ENCODE measurements at places on chromosomes 11 and 22.

DNA sequence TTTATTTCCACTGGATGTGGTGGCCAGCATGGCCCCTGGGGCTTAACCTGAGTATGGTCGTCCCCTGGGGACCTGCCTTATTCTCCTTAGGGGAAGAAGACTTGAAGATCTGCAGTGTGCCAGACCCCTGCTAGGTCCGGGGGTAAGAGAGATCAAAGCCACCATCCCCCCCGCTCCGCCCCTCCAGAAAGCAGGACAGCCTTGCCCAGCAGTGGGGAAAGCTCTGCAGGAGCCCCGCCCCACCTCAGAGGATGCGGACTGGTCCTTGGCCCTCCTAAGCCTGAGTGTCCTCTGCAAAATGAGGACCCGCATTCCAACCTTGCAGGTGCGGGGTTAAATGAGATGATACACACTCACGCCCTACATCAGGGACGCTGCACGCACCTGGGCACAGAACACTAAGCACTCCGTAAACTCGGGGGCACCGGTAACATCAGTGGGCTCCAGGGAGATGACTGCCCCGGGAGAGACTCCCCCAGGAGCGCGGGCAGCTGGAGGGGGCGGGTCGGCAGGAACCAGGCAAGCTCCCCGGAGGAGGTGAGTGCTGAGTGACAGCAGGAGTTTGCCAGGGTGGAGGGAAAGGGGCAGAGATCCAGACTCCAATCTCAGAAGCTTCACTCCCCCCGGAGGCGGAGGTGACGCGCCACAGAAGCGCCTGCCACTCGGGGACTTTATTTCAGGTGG, 564 bp upstream of the ANO1 start:
- no peak for DNase-seq

DNA sequence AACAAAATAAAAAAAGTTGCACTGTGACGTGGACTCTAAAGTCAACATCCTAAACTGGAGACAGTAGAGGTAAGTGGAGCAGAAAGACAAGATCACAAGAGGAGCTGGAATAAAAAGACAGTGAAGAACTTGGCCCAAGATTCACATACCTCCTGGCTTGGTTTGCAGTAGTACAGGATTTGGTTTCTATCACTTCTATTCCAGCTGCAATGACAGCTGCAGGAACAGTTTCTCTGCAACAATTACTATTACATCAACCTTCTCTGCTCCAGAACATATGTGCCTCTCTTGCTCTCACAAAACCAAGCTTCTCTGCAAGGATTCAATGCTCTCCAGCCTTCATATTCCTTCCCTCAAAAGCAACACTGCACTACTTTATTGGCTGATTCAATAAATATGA, 7.8 kb upstream of the KDM2A start:
- DNase-seq = no peak

GRCh38 chr11:2885017-2885677, 428 bp downstream of the CDKN1C start:
- peak; percentile 66 for DNase-seq

- DNase-seq = no peak
These were observed 43.6 kb upstream of the LINC01488 start for GRCh38 chr11:69437876-69438205.

- no peak for DNase-seq
These were observed 25.3 kb upstream of the CSNK2A3 start for GRCh38 chr11:11378184-11378940.

DNA sequence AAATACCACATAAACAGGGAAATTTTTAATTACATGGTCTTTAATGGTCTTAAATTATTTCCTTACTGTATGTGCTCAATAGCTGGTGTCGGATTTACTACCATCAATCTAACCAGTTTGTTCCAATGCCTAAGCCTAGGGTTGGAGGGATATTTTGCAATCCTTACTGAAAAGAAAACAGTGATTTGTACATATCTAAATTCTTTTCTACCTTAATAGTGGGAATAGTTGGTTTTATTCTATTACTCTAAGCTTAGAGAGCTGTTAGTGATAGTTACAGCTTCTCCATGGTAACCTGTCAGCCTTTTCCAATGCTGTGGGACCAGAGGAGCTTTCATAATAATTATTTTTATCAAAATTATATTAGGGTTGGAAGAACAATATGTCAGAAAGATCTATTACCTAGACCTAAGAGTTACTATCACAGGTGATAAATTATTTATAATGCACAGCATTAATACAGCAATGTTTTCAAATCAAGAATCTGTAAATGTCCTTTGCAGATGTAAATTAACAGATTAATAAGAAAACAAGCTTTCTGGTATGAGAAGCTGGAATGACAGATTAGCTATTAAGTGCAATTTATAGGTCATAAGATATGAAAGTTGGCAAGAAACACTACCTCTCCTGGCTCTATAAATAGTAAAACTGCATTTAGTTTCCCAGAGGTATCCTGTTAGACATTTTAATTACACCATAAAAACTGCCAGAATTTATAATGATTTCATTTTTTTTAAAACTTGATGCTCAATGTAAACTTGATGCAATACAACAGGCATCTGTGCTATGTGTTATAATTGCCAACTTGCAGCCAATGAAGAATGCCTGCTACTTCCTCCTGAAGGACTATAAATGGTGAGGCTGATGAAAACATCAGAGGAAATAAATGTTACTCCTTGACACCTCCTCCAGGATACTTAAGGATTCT, 262.0 kb upstream of the PITPNB start:
- DNase-seq = no peak

DNA sequence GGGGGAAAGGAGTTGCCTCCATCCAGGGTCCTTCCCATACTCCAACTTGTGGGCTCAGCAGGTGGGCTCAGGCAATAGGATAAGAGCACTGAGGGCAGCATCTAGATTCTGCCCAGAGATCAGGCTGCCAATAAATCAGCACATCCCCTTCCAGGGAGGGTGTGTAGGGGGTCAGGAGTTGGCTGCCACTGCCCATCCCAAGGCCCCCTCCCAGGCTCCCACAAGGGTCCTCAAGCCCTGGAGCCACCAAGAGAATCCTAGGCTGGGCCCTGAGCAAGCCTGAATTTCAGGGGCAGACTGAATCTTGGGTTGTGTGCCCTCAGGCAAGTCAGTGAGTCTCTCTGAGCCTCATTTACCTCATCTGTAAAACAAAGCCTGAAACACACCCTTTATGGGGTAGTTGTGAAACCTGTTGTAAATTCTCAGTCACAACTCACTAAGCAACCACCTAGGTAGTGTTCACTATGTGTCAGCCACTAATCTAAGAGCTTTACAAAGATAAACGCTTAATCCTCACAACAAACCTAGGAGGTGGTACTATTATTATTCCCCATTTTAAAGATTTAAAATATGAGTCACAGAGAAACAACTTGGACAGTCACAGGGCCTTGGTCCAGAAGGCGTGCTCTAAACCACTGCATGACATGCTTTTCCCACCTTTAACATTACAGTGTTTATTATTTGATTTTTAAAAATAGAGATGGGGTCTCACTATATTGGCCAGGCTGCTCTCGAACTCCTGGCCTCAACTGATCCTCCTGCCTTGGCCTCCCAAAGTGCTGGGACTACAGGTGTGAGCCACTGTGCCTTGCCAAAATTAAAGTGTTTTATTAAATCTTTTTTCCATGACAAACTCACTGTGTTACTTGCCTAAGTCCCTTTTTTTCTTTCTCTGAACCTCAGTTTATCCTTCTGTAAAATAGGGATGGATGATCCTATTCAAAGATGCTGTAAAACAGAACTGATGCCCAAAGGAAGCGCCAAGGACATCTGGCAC, 36.2 kb downstream of the LMO1 start:
- no peak for DNase-seq

DNA sequence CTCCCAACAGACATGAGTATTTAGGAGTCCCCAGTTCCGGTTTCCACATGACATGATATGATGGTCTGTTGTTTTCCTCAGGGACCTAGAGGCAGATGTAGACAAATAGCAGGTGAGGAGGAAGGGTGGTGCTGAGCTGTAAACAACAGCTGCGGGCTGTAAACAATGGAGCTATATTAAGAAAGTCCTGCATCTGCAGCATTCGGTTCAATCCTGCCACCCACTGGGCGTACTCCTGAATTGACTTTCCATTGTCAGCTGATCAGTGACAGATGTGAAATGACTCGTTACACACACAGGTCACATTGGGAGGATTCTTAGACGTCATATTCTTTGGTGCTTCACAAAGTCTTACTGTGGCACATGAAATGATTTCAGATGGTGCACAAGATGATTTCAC, 26.8 kb upstream of the RAG1 start:
- DNase-seq = peak; percentile 25

- DNase-seq = no peak
These were observed 769.8 kb downstream of the METTL15 start for GRCh38 chr11:28878025-28878424.

- no peak for DNase-seq
These were observed 377.3 kb downstream of the FAM181B start for GRCh38 chr11:82356316-82356715.

- peak; percentile 42 for DNase-seq
These were observed 882 bp downstream of the ANO1 start for GRCh38 chr11:70078781-70079616.

DNA sequence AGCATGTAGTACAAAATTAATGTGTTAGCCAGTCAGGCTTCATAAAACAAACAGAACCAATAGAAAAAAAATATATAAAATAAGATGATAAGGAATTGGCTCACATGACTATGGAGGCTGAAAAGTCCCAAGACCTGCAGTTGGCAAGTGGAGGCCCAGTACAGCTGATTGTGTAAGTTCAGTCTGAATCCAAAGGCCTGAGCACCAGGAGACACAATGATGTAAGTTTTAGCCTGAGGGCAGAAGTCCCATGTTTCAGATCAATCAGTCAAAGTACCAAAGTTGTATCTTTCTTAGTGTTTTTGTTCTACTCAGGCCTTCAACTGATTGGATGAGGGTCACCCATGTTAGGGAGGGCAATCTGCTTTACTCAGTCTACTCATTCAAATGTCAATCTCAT, 14.3 kb upstream of the OR10D3 start:
- no peak for DNase-seq

GRCh38 chr22:49208004-49208402, 619.7 kb downstream of the BRD1 start:
- DNase-seq = peak; percentile 1
